ENCODE measurements at places on chromosomes 12 and 14.

- no peak for DNase-seq
Measured at GRCh38 chr12:74889563-74890236, 319.9 kb downstream of the KCNC2 start.

DNA sequence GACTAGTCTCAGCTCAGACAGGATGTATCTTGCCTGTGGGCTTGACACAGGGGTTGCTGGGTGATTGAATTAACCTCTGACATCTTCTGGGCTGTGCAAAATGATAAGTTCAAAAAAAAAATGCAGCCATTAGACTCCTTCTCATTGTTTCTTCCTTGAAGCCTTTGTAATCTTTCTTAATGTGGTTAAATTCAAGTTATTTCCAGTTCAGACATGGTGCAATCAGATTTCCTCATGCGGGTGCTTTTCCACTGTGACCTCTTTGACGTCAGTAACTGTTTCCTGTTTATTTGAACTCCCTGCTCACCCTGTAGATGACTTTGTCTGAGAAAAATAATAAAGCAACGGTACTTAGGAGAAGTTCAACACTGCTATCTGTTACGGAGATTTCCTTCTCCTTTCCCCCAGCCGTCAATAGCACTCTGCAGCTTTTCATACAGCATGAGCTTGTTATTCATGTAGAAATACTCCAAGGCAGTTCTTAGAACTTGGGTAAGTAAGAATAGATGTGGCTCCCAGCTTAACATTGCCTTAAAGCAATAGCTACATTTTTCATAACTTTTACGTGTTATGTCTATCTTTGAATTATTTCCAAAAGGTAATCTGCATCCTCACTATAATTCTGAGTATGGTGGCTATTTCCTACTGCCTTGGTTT is 155.5 kb downstream of the PRKCH start:
- no peak for DNase-seq

GRCh38 chr12:121960541-121960940 is 42.1 kb downstream of the CFAP251 start:
- DNase-seq = no peak

- DNase-seq = no peak
Measured at GRCh38 chr12:77850698-77851097, 20.0 kb downstream of the NAV3 start.

DNA sequence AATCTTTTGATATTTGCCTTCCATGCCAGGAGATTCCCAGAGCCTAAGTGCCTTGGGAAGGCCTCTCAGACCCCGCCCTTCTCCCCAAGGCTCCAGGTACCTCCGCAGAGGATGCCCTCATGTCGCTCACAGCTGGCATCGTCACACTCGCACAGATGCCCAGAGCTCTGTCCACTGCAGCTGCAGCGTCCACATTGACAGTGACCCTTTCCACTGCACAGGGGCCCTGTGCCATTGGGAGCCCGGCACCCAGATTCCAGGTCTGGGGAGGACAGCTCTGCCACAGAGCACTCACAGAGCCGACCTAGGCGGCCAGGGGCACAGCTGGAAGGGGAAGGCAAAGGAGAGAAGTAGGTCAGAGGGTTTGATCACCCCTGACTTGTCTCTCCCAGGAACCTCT is 12.3 kb upstream of the CSAD start:
- DNase-seq = no peak

GRCh38 chr12:108589028-108589839 is 8.7 kb downstream of the TMEM119 start:
- no peak for DNase-seq

- peak; percentile 12 for DNase-seq
Measured at GRCh38 chr12:24899503-24900075, 49.3 kb downstream of the BCAT1 start.

- DNase-seq = peak; percentile 63
Measured at GRCh38 chr14:72892879-72893635, 844 bp downstream of the DPF3 start.

DNA sequence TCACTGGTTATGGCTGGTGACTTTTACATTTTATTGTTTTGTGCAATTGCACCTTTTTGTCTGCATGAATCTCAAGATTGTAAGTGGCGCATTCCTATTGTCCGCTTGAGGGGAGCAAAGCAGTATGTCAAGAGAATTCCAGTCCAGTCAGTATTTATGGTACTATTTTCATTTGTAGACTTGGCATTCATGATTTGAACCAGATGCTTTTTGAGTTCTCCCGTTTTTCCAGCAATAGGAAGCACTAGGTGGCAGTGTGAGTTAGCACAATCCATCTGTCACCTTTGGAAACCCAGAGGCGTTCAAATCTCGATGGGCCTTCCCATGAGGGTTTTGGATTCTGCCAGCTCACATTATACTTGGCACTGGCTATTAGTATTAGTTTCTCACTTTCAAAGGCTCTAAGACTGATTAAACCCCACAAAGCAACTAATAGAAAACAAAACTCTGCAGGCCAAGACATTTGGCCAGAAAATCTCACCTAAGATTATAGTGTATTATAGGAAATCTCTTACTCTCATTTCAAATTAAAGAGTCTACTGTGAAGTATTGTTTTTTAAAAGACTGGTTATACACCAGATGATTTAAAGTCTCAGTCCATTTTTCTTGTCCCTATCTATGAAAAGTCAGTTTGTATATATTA is 2.2 kb downstream of the DACT1 start:
- peak; percentile 12 for DNase-seq

DNA sequence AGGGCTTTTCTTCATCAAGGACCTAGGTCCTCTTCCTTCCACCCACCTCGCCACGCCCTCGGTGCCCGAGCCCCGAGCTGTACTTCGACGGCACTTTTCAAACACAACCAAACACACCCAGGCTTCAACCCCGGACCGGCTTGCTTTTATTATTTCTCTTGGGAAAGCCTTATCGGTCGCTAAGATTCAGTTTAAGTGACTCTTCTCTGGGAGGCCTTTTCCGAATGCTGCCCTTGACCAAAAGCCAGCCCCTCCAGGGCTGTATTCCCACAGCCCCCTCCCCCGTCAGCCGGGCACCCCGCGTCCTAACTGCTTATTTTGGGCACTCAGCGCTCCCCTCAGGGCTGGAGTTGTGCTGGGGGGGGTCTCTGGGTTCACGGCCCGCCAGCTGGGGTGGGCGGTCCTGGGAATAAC is 644 bp upstream of the PPP4R4 start:
- peak; percentile 25 for DNase-seq

- DNase-seq = no peak
Measured at GRCh38 chr14:80638620-80639515, 302.7 kb downstream of the CEP128 start.

GRCh38 chr12:62434494-62435302 is 31.9 kb upstream of the MON2 start:
- DNase-seq = no peak

DNA sequence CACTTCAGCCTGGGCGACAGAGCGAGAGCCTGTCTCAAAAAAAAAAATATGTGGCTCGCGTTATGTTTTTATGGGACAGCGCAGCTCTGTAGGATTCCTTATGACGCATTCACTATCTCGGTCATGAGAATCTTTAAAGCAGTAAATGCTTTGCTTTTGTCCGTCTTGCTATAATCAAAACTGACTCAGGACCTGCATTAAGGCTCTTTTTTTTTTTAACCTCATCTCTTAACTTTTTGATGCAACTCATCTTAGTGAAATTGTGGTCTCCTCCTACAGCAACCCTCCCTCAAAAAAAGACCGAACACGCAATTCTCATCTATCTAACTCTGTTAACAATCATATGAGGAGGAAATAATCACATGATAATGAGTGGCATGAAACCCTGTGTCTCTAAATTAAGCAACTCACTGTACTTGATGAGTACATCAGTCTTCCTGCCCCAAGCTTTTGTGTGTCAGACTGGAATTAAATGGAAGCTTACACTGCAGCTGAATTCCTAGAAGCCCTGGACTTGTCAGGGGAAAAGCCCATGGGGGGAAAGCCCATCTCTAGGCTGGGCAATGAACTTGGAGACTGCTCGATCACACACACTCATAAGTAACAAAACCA is 4.3 kb downstream of the P2RX4 start:
- no peak for DNase-seq

DNA sequence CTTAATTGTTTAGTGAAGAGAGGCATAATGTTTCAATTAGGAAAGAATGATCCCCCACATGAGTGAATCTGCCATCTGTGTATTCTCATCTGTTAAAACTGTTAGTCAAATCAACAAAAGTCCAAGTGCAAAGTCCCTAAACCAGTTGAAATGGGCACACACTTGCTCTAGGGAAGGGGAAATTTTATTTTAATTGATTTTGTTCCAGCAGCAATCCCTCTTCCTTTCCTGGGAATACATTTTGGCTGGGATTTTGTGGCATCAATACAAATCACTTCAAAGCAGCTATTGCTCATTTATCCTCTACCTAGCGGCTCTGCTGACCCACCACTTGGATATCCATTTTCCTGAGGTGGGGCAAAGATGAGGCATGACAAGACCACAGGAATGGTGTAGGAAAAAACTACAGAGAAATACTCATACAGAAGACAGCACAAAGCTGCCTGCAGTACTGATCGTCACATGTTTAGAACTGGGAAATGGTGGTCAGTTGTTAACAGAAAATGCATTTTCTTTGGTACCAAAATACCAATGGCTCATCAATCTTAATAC is 9.8 kb upstream of the SSTR1 start:
- DNase-seq = no peak

DNA sequence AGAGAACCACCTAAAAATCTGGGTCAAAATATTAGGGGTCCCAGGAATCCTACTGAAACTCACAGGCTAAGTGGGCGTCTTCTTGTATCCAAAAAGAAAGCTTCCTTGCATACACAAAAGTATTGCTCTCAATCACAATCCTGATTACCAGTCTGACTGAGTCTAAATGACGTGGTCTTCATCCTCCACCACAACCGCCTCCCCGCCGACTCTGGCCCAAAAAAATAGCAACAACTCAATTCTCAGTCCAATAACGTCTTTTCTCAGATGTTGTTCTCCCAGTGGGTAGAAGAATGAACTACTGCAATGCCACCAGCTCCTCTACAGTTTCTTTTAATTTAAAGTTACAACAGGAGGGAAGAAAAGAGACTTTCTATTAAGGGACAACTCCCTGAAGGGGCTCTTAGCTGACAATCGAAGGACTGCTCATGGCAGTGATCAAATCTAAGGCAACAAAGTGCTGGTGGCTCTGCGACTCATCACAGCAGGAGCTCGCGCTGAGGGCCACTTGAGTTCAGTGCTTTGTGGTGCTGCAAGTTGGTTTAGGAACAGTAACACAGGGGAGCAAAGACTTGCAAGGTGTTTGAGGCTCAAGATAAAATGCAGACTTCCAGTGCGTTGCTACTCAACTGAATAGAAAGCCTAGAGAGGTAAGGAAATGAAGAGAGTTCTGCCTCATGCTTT is 394.1 kb downstream of the BCAT1 start:
- DNase-seq = no peak

GRCh38 chr14:75196468-75196867 is 20.1 kb upstream of the TMED10 start:
- no peak for DNase-seq

GRCh38 chr14:25237845-25238244 is 187.9 kb upstream of the STXBP6 start:
- DNase-seq = peak; percentile 0

DNA sequence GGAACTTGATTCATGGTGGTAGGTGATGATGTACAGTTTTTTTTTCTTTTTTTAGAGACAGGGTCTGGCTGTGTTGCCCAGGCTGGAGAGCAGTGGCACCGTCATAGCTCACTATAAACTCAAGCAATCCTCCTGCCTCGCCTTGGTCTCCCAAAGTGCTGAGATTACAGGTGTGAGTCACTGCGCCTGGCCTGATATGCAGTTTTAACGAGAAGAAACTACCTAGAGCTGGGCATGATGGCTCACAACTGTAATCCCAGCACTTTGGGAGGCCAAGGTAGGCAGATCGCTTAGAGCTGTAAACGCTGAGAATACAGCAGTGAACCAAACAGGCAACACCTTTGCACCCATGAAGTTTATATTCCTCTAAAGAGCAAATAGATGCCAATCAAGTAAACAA is 13.0 kb upstream of the VPS37B start:
- DNase-seq = no peak

DNA sequence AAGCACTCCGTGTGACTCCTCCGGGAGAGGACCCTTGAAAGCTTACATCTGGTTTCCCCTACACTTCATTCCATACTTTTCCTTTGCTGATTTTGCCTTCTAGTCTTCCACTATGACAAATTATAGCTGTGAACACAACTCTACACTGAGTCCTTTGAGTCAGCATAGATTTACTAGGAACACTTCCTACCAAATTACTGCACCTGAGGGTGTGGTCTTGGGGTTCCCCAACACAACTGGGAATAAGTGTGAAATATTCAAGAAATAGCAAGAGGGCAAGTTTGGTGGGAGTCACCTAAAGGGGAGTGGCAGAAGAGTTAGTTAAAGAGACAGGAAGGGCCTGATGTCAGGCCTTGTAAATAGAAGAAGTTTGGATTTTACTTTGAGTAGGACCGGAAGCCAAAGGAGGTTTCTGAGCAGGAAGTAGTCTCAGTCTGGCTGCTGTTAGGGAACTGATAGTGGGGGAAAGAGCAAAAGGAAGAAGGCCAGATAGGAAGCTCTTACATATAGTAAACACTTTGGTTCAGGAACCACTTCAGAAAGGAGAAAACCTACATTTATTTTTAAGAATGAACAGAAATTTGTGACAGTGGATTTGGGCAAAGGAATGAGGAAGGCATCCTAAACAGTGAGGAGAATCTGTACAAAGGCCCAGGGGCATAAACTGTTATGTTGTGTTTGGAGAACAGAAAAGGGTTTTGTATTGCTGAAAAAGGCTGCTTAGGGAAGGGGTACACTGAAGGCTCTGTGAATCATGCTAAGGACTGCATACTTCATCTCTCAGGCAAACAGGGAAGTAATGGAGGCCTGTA is 14.2 kb downstream of the SEL1L start:
- no peak for DNase-seq

DNA sequence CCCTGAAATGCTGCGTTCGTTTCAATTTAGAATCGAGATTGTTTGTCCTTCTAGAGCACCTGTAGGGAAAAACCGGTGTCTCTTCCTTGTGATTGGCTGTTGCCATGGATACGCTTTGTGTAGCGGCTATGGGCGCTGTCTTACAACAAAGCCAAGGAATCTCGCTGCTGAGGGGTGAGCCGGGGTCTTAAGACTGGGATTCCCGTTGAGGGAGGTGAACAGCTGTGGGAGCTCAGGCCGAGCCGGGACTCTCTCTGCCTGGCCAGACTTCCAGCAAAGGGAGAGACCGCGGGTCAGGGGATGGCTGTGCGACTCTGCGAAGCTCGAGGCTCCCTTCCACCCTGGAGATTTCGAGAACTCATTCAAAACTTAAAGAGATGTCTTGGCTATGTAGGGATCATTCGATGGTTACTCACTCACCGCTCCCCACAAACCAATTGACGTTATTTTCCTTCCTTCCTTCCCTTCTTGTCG is at the start of the genes LRRIQ1 and TSPAN19:
LRRIQ1 (plus strand) TSS at position 118 of the 474 bp plus-strand sequence. CDS start 1,826 bp downstream, outside the sequence.
TSPAN19 (minus strand) TSS at position 44 of the 474 bp plus-strand sequence. CDS start 6,331 bp downstream, outside the sequence.
- DNase-seq = peak; percentile 14

DNA sequence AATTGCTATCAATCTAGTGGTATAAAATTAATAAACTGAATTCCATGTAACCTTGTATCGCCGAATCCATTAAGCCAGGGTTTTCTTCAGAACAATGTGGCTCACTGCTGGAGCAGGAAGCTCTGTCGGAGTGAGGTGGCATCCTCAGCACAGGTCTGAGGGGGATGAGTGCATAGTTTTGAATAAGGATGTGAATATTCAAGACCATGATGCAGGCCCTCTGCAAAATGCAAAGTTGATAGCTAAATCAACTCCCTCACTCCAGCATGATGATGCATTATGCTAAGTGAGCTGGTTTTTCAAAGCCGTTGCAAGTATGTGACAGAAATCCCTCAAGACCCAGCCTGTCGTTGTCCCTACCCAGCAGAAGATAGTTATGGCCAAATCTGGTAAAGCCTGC is 53.0 kb downstream of the TRIM9 start:
- no peak for DNase-seq
